T-helper 2 cell treated with Interferon-gamma antibody and Interleukin-4, amounts not matched to agents 5 μg/mL and 100 μg/mL, for 36 hours (primary cell): ENCODE measurements at places on chromosomes 5 and 9.

DNA sequence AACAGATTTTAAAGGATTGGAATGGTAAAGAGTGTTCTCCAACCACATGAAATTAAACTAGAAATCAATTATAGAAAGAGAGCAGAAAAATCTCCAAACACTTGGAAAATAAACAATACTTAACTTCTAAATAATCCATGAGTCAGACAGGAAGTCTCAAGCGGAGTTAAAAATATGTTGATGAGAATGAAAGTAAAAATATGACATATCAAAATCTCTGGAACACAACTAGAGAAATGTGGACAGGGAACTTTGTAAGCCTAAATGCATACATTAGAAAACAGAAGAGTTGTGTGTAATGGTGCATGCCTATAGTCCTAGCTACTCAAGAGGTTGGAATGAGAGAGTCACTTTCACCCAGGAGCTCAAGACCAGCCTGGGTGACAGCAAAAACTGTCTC is 47.9 kb upstream of the ZNF618 start:
- no peak for DNase-seq

- peak; percentile 45 for DNase-seq
Measured at GRCh38 chr5:109690242-109690974, 681 bp downstream of the MAN2A1 start.

GRCh38 chr5:63263411-63263810 is 684.8 kb downstream of the LRRC70 start:
- no peak for DNase-seq

DNA sequence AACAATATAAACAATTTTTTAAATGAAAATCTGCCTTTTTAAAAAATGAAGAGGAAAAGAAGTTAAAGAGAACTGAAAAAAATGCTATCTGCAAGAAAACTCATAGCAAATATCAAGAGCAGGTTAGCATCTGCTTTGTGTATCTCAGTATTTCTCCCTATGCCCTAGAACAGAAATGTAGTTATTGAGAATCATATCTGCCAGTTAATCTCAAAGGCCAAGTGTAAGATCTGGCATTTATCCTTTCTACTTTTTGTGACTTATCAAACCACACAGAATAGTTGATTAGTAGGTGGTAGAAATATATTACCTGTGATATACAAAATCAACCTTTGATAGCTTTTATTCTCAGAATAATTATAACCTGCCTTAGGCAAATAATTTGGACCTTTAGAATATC is 1699.8 kb downstream of the EFNA5 start:
- DNase-seq: no peak

DNA sequence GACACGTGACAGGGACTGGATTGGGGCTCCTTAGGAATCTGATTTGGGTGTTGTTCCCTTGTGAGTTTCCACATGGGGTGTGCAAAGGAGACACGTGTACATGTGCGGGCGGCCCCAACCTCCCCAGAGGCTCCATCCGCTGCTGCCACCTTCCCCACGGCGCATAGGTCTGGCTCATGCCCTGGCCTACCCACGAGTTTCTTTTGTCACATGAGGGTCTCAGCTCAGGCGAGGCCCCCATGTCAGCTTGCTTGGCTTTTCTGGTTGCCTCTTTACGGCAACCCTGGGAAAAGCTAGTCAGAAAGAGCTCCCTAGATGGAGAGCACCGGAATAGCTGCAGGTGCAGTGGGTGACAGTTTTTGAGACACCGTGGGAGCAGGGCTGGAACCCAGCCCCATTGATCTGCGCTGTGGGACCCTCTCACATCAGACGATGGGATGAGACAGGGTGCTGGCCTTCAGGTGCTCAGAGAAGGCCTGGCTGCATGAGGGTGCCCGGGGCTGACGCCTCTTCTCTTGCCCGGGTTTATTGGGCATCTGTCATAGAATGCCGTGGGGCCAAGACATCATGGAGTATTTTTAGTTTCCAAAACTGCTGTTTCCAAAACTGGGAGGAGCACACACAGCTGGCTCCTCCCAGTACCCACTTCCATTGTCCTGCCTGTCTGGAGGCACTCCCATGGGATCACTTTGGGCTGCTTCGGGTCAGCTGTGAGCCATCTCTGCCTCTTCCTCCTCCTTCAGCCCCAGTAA is 107.8 kb downstream of the WNK2 start:
- no peak for DNase-seq

DNA sequence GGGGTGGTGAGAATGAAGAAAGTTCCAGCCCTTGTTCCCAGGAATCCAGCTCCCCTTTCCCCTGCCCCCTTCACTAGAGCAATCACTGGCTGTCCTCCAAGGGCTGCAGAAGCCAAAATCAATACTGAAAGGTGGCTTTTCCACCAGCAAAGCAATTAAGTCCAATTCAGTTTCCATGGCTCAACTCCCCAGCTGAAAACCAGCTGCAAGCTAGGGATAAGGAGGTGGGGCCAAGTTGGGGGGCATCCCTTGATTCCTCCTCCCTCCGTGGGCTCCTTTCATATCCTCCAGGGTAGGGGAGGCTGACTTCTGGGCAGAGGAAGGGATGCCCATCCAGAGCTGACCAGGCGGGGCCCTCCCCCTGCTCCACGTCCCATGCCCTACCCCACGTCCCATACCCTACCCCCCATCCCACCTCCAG is 22.7 kb downstream of the CAMK2A start:
- DNase-seq: no peak

DNA sequence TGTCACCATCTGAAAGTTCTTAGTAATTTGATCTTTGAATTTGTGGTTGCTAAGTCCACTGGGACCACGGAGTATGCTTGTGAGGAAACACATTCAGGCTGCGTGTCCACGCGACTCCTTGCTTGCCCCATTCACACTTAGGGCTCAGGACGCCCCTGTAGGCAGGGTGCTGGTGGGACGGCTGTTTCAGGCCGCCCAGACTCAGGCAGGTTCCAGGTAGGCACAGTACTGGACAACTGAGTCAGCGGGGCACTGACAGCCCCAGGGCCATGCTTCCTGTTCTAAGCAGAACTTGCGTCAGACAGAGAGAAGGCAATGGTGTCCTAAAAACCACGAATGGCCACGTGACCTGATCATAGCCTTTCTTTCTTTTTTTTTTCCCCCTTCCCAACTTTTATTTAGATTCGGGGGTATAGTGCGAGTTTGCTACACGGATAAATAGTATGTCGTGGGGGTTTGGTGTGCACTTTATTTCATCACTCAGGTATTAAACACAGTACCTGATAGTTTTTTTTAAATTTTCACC is 7.7 kb upstream of the RASGEF1C start:
- no peak for DNase-seq

DNA sequence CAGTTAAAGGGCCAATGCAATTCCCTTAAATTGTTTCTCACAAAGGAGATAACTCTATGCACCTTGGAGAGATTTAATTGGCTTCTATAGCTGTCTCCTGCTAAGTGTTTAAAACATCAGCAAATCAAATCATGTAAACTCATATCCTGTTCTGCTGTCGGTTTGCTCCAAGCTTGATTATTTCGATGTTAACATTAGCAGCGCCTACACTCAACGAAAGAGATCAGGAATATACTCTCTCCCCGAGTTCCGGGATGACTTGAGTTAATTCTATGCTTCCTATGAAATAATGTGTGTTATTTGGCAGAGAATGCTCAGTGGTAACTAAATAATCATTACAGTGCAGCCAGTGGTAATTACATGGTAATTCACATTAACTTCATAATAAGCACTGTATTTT is 338.6 kb downstream of the EBF1 start:
- DNase-seq: no peak

DNA sequence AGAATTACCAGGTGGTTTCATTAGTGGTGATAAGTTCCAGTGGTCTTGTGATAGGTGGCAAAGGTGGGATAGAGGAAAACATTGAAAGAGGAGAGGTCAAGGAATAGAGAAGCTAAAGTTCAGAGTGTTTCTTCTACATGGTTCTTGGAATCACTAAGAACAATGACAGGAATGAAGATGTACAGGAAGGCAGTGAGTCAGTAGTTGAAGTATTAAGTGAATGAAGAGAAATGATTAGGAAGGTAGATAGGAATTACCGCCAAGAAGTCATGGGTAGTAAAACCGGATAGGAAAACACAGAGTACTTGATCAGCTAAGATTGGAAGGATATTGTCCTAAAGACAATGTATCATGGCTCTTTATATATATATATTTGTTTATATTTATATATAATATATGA is 37.9 kb upstream of the RASA1 start:
- DNase-seq: no peak

DNA sequence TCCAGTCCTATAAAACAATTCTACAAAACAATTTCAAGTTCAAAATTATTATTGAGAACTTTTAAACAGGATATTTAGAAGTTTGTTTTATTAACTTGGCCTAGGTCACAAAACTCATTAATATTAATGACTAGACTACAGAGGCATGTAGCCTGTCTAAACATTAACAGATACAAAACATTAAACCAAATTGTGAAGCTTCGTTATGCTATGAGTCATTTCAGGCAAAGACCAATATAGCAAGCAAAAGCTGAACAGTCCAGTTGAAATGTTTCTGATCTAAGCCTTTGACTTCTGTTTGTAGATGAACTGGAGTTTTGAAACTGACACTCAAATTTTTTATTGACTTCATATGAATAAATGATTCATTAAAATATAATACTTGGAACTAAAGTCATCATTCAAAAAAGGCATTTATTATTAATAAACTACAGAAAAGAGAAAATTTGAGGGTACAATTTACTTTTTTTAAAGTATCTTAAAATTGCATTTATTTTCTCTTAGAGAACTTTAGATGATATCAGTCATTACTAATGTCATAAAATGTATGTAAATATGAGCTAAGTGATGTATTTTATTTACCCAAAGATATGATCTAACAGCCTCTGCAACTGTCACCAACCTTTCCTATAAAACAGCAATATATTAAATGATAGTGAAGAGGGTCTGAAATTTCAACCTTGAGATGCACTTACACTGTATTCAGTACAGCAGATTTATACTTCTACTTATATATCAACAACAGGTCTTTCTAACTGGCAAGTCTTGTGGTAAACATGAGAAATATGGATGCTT is 188.8 kb downstream of the COMMD10 start:
- no peak for DNase-seq

- no peak for DNase-seq
Measured at GRCh38 chr9:129334105-129334935, 156.3 kb upstream of the IER5L start.

DNA sequence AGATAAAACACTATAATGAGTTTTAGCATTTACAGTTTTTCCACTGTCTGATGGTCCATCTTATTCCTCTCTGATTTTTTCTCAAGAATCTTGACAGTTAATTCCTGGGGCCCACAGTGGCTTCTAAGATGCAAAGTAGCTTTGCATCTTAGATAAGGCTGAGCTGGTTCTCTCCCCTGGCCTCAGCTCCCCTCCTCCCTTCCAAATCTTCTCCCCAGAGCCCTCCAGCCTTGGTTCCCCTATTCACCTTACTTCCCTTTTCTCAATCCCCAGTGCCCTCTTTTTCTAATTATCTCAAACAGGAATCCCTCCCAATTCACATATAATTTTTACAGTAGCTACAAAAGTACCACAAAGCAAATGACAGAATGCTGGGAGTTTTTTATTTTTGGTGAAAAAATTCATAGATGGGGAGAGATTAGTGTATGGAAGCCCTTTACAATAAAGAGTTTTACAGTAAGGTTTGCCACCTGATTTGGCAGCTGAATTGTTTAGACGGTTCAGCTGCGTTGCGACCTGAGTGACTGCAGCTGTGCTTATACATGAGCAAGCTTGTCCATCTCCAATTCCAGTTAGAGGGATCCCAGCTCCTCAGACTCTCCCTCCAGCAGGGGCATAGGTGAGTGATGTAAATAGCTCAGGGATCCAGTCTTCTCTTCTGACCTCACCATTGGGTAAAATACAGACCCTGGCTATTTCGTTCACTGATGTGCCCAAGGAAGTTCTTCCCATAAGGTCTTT is 51.4 kb upstream of the CKMT2 start:
- no peak for DNase-seq

- no peak for DNase-seq
Measured at GRCh38 chr9:90188656-90189055, 454.0 kb downstream of the DIRAS2 start.

- DNase-seq: no peak
Measured at GRCh38 chr5:135993335-135993879, 35.4 kb upstream of the TGFBI start.

DNA sequence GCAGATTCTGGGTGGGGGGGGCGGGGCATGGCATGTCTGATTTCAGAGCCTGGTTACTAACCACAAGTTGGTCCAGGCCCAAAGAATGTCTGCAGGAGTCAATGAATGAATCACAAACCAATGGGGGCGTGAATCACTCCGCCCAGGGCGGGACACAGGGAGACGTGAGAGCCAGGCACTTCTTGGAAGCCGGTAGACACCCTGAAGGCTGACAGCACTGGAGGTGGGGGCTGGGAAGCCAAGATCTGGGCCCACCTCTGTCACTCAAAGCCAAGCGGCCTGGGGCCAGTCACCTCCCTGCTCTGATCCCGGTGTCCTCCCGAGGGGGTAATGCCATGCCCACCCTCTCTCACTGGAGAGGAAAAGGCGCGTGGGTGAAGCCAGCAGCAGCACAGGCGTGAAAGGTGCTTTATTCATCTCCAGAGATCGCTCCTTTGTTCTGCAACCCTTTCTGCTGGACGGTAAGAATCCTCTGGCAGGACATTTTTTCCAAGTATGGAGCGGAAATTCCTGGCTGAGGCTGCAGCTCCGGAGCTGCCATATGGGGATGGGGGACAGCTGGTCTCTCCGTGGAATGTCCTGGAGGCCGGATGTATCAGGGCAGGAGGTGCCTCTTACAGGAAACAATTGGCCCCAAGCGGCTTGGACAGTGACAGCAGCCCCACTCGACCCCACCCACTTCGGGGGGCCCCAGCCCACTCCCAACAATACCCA is 85.0 kb downstream of the STK10 start:
- no peak for DNase-seq

DNA sequence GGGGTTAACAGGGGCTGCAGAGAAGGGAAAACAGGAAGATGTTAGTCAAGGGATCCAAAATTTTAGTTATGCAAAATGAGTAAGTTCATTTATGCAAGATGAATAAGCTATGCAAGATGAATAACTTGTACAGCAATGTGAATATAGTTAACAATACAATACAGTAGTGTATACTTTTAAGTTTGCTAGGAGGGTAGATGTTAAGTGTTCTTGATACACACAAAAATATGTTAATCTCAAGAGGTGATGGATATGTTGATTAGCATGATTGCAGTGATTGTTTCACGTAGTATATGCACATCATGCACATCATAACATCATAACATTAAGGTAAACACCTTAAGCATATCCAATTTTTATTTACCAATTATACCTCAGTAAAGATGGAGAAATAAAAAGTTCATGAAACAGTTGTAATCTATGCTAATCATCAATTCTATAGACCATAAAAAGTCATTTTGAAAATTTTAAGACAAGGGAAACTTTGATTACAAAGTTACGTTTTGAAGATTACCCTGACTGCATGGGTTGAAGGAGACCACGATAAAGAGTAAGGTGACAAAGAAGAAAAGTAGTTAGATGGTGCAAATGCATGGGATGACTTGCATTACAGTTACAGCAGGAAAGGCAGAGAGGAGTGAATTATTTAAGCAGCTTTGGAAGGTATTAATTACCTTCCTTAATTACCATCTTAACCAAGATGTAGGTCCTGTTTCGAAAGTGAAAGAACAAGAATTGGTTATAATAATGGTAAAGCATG is 31.4 kb downstream of the FAM174A start:
- DNase-seq: no peak

GRCh38 chr9:128125580-128126354 is 1.8 kb downstream of the PTGES2 start:
- DNase-seq: no peak
